GM04504 (cell line): ENCODE measurements at places on chromosomes 4 and X.
A peak's percentile ranks its signal among the peaks of the same experiment; 100 is the strongest.

- DNase-seq = peak; percentile 30
Observed at GRCh38 chrX:40996886-40997530, 88.2 kb upstream of the USP9X start.

GRCh38 chr4:113159942-113160545, 110.6 kb downstream of the ANK2 start:
- DNase-seq = no peak

DNA sequence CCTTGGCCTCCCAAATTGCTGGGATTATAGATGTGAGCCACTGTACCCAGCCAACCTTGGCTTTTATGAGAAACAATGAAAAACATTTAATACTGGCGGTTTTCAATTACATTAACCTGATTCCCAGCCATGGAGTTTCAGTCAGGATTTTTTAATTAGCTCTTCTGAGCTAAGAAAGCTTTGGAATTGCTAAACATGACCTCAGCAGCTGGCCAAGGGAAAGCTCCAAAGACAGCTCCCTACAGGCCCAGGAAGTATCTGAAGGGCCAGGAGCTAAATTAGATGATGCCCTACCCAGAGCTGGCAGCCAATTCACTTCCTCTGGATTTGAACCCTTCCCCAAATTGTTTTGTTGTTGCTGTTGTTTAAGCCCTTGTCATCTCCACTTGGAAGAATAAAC, 26.5 kb upstream of the FUNDC1 start:
- DNase-seq = no peak

- no peak for DNase-seq
Observed at GRCh38 chrX:140091125-140091886, 126.0 kb upstream of the CXorf66 start.

GRCh38 chr4:159206427-159206871, 103.6 kb downstream of the RAPGEF2 start:
- no peak for DNase-seq

DNA sequence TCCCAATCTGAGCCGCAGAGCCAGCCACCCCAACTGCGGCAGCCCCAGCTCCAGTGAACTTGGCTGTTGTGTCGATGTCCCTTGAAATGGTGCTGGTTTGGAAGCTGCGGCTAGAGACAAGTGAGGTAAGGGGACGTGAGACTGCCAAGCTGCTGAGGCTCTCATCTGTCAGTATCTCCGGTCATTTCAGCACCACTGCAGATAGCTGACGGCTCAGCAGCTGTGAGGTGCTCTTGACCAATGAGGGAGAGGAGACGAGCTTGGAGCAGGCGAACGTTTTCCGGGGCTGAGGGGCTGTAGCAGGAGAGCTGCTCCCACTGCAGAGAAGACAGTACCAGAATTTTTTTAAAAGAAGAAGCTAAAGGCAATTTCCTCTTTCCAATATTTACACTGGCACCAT, 175.5 kb upstream of the CASK start:
- no peak for DNase-seq

GRCh38 chr4:114964026-114964425, 149.4 kb downstream of the NDST4 start:
- no peak for DNase-seq

DNA sequence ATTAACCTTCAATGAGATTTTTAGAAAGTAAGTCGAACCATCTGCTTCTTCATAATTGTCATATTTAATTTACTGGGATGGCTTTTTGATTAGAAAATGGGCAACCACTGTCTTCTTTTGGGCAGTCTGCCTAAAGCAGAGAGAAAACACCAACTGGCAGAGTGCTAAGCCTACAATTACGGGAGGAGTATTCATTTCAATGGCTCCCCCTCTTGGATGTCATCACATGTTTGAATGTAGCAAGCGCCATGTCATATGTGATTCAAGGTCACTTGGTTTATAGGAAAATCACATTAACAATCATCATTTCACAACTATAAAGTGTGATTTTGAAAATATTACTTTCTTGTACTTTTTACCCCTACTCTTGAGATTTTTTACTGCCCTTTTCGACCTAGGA, 261.9 kb downstream of the FRMPD4 start:
- no peak for DNase-seq

DNA sequence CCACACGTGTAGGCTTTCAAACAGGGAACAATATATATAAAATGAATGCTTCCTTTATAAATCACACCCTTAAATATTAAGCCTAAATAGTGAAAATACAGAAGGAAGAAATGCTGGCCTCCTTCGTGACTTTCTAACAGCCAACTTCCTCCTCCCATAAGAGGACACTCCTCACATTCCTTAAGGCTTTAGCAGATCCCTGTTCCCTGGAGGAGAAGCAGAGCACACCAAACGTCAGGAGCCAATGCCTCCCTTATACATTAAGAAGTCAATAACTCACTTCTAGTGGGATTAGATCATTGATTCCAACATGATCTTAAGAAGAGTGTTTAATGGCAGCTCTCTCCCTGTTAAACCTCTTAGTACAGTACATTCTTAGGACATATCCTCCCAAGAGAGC, 108.4 kb upstream of the FAM241A start:
- no peak for DNase-seq

DNA sequence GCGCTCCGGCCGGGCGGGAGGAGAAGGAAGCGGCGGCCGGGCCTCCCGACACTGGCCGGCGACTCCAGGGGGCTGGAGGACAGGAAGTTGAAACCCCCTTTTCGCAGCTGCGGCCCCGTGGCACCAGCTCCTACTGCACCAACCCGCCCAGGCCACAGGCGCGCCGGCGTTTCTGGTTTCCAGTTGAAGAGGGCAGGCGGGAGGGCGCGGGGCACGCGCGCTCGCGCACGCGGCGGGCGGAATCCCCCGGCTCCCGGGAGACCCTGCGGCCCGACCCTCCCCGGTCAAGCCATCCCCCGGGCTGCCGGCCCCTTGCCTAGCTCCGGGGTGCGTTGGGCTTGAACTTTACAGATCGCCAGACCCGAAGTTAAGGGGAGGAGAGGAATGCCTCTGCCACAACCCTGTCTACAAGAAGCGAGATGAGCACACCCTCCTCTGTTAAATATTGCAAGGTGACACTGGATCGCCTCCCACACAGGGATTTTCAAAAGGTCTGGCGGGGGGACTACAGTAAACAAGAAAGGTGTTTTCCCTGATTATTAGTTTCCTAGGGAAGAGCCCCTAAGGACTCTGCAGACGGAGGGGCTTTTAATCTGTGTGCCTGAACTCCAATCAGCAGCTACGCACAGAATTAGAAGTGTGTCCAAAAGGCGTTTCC, 1.4 kb downstream of the ELOVL6 start:
- no peak for DNase-seq

DNA sequence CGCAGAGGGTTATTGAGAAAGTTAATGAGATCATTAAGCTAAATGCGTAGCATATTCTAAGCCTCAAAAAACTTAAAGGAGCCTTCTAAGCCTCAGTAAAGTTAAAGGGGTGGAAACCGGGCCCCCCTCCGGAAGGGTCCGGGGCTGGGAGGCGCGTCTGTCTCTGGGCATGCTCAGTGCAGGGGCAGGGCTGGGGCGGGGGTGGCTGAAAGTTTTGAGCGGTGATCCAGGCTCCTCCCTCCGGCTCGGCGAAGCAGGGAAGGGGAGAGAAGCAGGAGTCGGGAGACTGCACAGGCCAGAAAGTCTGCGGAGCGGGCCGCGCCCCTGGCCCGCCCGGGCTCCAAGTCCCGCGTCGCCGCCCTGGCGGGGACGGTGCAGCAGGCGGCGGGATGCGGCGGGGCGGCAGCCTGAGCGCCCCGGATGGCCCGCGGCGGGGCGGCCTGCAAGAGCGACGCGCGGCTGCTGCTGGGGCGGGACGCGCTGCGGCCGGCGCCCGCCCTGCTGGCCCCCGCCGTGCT, at the start of gene EVC:
EVC (plus strand) TSS at position 241 of the 518 bp plus-strand sequence; CDS start at position 421, 180 bp downstream.
- DNase-seq = peak; percentile 66
